Small intestine (tissue), 16 donors: ENCODE measurements at places on chromosomes 13 and 19.

GRCh38 chr19:48248081-48248833, 7.5 kb downstream of the CARD8 start:
- no peak for DNase-seq

DNA sequence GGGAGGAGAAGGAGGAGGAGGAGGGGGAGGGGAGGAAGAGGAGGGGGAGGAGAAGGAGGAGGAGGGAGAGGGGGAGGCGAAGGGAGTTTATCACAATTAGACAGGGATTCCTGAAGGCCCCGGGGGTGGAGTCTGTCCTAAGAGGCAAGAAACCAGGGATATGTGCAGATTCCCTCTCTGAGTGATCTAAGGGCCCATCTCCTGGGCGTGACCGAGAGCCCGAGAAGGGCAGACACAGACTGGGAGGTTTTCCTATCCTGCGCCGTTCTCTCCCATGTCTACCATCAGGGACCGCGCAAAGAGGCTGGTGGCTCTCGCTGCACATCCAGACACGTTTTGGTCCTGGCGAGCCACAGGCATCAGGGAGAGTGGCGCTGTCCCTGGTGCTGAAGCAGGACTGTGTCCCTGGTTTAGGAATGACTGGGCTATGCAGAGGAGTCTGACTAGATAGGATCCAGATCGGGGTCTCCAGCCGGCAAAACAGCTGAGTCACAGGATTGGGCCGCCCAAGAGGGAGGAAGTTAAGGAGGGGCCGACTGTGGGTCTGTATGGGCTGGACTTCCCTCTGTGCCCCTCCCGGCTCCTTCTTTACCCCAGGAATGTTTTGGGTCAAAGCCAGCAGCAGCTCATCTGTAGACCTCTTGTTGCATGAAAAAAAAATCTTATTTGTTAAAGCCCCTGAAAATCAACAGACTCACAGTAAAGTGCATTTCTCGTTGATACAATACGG, 17.9 kb upstream of the ZNF175 start:
- peak; percentile 77 for DNase-seq

DNA sequence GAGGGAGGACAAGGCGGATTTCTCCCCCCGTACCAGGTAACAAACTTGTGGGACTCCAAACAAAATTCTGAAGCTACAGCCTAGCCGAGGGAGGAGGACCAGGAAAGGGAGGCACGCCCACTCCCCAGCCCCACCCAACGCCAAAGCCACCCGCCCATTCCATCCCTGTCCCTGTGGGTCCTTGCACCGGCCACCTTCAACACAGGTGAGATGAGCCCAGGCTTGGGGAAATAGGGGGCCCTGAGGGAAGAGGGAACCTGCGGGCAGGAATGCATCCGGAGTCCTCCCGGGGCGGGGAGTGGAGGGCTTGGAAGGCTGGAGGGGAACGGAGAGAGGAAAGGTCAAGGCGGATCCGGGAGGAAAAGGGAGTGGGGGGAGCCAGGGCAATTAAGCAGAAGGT, at the start of gene BEST2:
BEST2 (plus strand) TSS at position 157 of the 400 bp plus-strand sequence. CDS start 802 bp downstream, outside the sequence.
- no peak for DNase-seq

- DNase-seq, result no peak
Measured at GRCh38 chr19:2594319-2594718, 108.2 kb downstream of the GNG7 start.

GRCh38 chr13:20923272-20923671, 20.7 kb upstream of the XPO4 start:
- DNase-seq, result no peak

GRCh38 chr13:53135301-53135700, 106.7 kb downstream of the OLFM4 start:
- DNase-seq, result no peak

- DNase-seq, result no peak
Measured at GRCh38 chr19:17716309-17716929, 2.9 kb upstream of the MAP1S start.

GRCh38 chr13:33800646-33801186, 17.2 kb upstream of the RFC3 start:
- DNase-seq, result no peak

GRCh38 chr19:34313188-34313587, 51.8 kb upstream of the GPI start:
- DNase-seq, result peak; percentile 72

- DNase-seq, result peak; percentile 91
Measured at GRCh38 chr19:49125025-49125731, 5.8 kb downstream of the PPFIA3 start.

GRCh38 chr13:95480791-95481780, 71.4 kb upstream of the CLDN10 start:
- no peak for DNase-seq

DNA sequence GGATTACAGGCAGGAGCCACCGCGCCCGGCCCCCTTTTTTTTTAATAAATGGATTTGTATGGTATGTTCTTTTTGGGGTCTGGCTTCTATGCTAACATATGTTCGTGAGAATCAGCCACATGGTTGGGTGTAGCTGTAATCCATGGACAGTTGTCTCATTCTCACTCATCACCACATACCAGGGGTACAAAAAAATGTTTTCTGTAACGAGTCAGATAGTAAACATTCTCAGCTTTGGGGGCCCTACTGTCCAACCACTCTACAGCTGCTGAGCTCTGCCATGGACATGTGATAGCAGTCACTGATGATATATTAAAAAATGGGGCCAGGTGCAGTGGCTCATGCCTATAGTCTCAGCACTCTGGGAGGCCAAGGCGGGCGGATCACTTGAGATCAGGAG, 5.1 kb upstream of the RETN start:
- no peak for DNase-seq

DNA sequence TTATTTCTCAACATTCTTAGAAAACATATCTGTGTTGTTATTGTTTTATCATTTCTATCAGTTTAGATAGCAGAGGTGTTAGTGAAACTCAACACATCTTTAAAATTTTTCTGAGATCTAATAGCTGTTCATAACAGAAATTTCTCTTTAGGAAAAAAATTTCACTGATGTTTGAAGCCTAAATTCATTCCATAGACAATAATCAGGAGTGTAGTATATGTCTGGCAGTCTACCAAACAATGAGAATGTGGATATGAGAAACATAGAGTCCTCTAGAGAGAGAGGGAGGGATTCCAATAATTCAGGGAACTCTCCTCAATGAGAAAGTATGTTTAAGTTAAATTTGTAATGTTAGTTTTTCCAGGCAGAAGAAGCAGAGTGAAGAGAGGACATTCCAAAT, 118.2 kb upstream of the EDNRB start:
- no peak for DNase-seq

GRCh38 chr19:32719611-32720059, at the start of gene TDRD12:
TSS of gene TDRD12 (plus strand) at chr19:32719767. CDS start at chr19:32720073, 306 bp downstream.
- no peak for DNase-seq

- DNase-seq, result peak; percentile 72
Measured at GRCh38 chr13:50229960-50230661, 214.9 kb downstream of the KCNRG start.

- no peak for DNase-seq
Measured at GRCh38 chr19:31708520-31708919, 359.3 kb upstream of the TSHZ3 start.

- DNase-seq, result no peak
Measured at GRCh38 chr13:28610996-28611395, 47.9 kb upstream of the POMP start.

DNA sequence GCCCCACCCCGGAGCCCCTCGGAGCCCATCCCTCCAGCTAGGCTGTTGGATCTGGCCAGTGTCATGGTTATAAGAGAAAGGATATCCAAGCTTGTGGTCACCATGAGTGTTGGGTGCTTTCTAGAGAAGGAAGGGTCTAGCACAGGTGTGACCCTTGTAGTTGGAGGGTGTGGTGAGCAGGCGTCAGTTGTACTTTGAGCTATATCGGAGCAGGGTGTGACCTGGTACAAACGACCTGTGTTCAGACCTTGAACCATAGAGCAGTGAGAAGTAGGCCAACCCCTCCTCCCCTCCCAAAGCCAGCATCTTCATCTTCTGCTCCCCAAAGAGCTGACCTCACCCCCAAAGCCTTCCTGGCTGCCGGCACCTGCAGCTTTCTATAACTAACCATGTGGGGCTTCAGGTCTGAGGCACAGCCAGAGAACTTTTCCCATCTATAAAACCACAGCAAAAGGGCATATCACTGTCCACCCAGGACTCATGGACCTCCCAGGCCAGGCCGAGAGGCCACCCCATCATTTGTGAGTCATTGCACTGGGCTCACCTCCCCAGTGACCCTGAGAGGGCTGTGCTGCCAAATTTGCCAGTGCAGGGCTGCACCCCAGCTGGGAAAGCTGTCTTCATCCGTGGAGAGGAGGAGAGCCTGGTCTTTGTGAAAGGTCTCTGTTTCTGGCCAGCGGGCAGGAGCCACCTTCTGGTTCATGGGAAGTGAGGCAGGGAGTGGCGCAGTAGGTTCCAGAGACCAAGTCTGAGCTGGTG, 14.2 kb downstream of the RAB8A start:
- peak; percentile 56 for DNase-seq

- no peak for DNase-seq
Measured at GRCh38 chr13:110037925-110038573, 251.7 kb upstream of the IRS2 start.

- peak; percentile 15 for DNase-seq
Measured at GRCh38 chr13:104984296-104984818, 1551.1 kb downstream of the EFNB2 start.

DNA sequence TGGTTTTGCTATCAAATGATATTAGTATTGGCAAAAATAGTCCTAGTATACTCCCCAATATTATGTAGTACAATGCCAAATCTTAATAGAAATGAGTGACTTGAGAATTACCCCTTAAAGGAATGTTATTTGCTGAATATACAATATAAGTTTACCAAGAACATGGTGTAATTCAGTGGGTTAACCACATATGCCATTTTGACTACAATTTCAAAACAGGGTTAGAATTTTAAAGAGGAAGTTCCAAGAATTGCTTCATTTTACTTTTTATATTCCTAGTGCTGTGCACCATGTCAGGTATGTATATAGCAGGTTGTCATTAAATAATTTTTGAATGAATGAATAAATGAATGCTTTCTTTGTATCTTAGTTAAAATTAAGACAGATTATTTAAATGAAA, 66.3 kb downstream of the LMO7 start:
- DNase-seq, result no peak

GRCh38 chr13:63249411-63250187, 1834.0 kb upstream of the PCDH20 start:
- no peak for DNase-seq

DNA sequence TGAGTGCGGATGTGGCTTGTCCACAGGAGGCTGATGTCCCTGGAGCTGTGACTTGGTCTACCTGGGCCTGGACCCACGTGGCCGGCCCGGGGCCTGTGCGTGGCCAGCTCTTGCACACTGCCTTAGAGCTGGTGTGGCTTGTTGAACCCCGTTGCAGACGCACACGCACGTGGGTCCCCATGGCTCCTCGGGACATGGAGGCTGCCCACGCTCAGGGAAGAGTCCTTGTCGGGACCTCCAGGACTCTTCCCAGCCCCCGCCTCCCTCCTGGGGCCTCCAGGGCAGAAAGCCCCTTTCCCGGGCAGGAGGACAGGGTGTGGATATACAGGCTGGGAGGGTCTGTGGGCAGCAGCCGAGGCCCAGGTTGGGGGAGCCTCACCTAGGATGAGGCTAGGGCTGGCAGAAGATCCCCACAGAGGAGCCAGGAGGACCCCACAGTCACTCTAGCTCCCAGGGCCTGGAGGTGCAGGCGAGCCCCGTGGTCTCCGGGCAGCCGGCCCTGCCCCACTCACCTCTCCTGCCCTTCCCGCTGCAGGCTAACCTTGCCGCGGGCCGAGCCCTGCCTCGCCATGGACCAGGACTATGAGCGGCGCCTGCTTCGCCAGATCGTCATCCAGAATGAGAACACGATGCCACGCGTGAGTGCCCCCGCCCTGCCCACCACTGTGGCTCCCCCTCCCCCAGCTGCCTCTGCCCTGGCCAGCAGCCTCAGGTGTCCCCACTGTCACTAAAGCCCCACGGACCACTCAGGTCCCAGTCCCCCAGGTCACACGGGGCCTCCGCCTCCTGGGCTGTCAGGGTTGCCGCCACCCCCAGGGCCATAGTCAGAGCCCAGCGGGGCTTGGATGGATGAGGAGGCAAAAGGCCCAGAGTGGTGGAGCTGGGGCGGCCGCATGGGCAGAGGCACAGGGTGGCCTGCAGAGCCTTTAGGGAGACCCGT, 16.3 kb upstream of the TEKTIP1 start:
- DNase-seq, result no peak

GRCh38 chr13:32735859-32736258, 149.6 kb downstream of the PDS5B start:
- DNase-seq, result peak; percentile 23

DNA sequence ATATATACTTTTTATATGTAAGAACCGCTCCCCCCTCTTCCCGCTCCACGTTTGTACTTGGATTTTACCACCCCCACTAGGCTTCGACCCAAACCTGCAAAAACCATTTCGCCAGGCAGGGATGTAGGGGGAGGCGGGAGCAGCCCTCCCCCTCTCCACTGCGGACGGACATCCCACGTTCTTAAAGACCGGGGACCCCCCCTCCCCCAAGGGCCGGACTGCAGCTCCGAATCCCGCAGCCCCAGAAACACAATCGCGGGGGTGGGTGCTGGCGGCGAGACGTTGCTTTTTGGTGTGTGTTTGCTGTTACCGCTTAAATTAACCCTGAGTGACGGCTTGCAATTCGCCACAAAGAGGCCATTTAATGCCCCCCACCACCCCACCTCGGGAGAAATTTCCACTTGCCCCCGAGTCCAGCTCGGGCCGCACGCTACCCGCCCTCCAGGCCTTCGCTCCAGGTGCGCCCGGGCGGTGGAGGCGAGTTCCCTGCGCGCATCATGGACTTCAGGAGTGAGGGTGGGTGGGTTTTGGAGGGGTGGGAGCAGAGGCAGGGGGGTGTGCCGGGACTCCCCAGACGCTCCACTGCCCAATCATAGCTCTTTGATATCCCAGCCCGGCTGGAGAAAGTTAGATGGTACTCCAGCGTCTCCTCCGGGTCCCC, 15.8 kb downstream of the NFIX start:
- no peak for DNase-seq

GRCh38 chr19:36528921-36529518, 949 bp upstream of the ZNF260 start:
- DNase-seq, result no peak

- peak; percentile 97 for DNase-seq
Measured at GRCh38 chr19:19096641-19097627, 33.1 kb downstream of the SLC25A42 start.

DNA sequence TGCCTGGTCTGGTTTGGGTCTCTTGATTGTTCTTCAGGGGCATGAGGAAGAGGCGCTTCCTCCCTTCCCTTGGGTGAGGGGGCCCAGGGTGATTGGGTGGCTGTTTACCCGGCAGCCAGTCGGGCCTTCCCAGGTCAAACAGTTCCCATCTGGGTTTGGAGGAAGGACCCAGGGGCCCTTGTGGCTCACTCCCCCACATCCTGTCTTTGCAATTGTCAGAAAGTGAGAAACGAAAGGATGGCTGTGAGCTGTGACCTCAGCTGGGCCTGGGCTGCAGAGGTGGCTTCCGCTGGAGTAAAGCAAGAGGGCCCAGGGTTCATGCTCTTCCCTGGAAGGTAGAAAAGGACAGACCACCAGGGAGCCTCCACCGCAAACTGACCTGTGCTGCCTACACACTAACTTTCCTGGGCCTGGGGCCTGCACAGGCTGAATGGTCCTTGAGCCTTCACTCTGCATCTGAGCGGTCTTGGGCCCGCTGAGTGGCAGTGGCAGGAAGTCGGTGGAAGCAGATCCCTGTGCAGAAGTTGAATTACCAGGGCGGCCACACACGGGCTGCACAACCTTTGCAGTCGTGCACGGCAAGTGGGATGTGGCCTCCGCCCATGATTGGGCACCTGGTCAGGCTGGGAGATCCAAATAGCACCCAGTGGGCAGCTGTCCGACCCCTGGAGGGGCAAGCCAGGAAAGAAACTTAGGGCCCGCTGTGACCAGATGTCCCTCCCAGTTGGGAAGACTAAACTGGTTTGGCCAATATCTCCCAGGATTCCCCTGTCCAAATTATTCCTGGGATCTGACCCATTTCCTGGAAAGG, 5.3 kb upstream of the CD79A start:
- DNase-seq, result peak; percentile 67

GRCh38 chr13:32001154-32001768, 30.3 kb upstream of the FRY start:
- DNase-seq, result peak; percentile 68
